ENCODE measurements at places on chromosomes 7 and 10.

GRCh38 chr10:35963685-35964084, 321.6 kb upstream of the FZD8 start:
- DNase-seq, result no peak

DNA sequence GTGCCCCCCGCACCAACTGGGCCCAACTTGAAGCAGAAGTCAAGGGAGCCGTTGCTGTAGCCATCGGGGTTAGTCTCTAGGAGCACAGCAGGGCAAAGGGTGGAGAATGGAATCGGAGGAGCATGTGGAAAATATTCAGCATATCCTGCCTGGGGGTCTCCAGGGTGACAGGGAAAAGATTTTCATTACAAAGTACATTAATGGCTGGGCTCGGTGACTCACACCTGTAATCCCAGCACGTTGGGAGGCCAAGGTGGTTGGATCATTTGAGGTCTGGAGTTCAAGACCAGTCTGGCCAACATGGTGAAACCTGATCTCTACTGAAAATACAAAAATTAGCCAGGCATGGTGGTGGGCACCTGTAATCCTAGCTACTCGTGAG, 53.8 kb upstream of the ABLIM1 start:
- DNase-seq, result no peak

DNA sequence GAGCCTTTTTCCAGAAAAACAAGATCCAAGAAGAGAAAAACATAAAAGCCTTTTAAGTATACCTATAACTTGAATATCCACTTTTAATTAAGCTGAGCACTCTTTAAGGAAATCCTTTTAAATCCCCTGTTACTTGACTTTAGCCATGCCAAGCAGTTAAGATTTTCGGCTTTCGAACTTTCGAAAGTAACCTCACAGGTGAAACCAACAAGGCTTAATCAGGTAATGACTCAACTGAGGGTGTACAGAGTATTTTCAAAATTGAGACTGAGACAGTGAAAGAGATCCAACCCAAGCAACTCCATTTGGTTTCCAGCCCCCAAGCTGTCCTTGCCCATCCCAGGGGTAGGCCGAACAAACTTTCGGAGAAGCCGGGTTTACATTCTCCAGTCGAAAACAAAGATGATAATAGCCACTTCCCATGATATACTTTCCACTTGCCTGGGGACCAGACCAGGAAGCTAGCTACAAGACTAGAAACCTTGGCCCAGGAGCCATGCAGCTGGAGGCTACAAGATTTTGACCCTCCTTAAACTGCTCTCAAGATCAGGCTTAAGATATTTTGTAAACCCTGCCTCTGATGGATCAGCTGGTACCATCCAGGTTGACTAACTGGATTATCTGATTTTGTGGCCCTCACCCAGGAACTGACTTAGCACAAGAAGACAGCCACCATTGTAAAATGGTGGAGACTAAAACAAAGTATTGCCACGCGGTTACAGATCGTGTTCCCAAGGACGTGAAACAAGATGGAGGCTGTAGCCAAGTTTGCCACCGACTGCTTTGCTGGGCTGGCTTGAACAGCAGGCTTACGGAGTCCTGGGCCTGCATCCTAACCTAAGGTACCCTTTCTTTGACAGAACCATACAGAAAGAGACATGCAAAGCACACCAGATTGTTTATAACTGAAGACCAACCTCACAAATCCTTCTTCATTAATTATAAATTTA, 32.3 kb downstream of the C1GALT1 start:
- DNase-seq, result no peak

DNA sequence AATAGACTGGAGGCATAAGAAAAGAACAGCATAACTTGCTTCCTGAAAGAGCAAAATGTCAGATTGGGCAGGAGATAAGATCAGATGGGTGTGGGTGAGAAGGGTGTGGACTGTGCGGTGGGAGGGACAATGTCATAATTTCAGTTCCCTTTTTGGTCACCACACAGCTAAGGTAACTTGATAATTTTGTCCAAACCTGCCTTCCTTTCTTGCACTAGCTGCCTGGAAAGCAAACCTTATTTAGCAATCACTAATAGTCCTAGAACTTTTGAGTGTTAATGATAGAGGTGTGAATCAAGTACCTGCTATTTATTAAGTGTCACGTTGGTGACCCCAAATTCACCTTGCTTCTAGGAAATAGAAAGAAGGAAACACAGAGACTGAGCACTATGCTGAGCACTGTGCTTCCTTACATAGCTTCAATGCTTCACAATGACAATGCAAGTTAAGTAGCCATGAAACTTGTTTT, 72.4 kb upstream of the SP4 start:
- DNase-seq, result no peak

- DNase-seq, result no peak
These were observed 63.2 kb downstream of the MKI67 start for GRCh38 chr10:128062881-128063563.

DNA sequence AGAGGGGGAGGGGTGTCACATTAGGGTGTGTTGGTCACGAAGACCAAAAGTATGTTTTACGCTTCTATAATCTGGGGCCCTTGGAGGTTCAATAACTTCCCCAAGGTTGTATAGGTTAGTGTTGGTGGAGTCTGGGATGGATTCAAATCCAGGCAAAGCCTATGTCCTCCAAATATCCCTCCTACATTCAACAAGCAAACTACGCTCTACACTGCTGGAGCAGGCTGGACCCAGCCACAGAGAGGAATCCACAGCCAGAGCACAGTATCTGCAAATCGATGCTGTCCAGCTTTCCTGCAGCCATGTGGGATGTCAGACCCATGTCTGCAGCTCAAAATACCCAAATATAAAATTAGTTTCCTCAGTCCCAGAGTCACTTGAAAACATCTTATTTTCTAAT, 198.0 kb downstream of the COBL start:
- no peak for DNase-seq

- DNase-seq, result no peak
These were observed 1.1 kb downstream of the PLEKHS1 start for GRCh38 chr10:113752553-113752952.

DNA sequence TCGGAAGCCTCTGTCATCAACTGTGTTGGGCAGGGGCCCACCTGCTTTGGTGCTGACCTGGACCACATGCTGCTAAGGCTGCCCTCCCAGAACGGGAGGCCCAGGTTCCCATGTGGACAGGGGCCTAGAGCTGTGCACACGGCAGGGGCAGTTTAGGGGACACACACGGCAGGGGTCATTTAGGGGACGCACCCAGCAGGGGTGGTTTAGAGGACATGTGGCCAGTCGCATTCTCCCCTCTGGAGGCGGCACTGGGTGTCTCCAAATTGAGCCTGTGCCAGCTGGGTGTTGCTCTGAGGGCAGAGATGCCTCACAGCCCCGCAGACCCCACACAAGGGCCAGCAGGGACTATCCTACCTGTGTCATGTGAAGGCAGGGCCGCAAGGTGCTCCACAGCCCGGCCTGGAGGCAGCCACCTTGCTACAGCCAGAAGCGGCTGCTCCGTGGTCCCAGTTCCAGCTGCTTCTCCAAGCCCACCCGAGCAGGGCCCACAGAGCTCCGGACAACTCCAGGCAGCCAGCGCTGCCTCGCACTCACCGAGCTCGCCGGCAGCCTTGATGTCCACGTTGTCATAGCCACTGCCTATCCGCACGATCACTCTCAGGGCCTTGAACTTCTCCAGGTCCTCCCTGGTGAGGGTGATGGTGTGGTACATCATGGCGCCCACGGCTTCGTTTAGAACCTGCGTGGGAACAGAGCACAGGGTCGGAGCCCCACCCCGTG, 60.7 kb downstream of the ZRANB1 start:
- no peak for DNase-seq

- DNase-seq, result no peak
These were observed 293.1 kb downstream of the ARHGAP12 start for GRCh38 chr10:31635415-31636065.

GRCh38 chr10:30056767-30057355, 2.5 kb downstream of the JCAD start:
- no peak for DNase-seq

DNA sequence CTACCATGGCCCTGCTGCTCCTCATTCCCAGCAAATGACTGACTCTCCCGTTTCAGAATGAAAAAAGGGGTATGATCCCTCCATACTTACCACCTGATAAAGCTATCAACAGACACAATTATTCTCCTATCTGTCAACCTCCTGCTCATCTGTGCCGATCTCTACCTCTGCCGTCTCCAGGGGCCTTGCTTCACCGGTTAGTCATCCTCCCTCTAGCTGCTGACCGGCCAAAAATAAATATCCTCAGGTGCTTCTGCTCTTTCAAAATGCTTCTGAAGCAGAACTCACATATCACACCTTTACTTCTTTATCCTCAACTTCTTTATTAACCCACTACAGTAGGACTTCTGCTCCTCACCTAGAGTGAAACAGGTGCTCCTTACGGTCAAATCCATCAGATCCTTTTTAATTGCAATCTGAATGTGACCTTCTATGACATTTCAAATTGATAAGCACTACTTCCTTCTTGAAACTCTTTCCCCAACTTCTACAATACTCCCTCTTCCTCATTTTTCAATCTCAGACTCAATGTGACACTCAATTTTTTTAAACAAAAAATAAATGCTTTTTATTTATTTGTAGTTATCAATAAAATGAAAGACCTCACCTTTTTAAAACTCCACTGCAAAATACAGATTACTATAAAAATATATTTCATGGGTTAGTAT, 63.2 kb downstream of the LMBR1 start:
- DNase-seq, result no peak

DNA sequence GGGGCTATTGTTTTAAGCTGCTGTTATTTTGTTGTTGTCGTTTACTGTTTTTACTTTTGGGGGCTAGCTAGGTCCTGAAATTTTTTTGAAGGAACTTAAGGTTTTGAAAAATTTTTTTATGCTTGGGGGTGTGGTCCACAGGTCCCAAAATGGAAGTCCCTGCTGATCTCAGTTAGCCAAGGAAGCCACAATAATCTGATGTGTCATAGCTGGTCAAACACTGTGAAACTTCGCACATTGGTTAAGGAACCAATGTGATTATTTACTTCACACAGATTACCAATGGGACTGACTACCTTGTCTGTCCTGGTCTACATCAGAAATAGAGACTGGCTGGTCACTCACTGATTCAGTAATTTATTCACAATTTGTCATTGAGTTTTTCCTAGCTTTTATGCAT, 29.5 kb upstream of the HYCC1 start:
- DNase-seq, result no peak

- DNase-seq, result no peak
These were observed 564.3 kb downstream of the GATA3 start for GRCh38 chr10:8618834-8619233.

DNA sequence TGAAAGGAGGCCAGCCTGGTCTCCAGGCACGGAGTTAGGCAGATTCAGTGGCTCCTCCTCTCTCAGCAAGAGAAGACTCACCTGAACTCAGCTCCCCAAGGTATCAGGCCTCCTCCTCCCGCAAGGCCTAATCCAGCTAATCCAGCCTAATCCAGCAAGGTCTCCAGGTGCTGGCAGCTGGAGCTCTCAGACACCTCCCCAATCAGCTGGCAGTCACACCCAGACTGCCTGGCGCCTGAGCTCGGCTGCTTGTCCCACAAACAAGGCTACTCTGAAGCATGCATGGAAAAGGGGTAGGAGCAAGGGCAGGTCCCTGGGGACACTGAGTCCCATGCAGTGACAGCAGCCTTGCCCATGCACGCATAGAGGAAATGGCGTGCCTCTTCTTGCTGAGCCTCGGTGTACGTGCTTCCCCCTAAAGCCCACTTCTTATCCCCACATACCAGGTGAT, 3.3 kb upstream of the OPN4 start:
- DNase-seq, result no peak

DNA sequence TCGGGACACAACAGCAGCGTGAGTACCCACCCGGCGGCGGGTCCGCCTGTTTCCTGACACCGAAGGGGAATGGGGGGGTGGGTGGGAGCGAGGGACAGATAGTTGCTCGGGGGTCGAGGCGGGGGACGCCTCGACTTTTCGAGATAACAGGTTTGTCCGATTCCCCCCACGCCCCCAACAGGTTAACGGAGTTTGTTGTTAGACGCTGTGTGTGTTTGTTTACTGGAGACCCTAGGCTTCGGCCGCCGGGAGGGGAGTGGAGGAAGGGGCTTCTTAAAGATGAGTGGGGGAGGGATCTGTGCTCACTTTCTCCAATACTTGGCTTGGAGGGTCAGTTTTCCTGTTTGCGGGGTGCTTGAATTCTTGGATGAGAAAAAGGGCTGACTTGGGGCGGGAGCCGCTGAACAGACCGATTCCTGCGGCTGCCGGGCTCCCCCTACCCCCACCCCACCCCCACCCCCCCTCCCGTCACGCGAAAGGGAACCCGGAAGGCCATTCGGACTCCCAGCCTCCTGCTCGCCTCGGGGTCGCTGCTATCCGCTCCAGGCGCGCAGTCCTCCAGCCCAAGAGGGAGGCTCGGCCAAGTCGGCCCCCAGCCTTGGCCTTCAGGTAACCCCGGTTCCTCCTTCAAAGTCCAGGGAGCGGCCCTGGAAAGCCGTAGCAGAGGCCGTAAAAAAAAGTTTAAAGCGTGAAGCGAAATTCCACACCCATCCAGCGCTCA, 1.0 kb downstream of the SORCS3 start:
- DNase-seq, result no peak

DNA sequence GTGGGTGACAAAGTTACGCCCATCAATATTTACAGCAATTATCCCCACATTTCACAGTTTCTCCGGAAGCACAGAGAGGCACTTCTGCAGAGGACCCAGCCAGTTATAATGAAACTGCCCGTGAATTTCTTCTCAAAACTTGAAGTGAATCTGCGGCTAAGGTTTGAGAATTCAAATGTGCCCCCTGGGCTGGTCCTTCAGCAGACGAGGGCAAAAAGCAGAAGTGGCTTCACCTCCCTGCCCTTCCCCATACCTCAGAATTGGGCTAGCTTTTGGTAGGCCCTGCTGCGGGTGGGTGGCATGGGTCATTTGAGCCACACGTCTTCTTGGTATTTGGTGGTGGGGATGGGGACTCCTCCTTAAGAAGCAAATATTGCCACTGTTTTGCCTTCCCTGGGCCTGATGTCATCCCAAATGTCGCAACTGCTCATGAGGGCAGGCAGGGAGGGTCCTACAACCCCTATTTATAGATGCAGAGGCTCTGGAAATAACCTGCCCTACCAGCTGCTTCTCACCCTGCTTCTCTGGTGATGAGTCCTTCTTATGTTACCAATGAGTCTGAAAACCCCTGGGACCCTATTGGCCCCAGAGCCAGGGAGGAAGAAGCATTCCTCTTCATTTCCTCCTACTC, 16.6 kb upstream of the WDFY4 start:
- DNase-seq, result no peak

DNA sequence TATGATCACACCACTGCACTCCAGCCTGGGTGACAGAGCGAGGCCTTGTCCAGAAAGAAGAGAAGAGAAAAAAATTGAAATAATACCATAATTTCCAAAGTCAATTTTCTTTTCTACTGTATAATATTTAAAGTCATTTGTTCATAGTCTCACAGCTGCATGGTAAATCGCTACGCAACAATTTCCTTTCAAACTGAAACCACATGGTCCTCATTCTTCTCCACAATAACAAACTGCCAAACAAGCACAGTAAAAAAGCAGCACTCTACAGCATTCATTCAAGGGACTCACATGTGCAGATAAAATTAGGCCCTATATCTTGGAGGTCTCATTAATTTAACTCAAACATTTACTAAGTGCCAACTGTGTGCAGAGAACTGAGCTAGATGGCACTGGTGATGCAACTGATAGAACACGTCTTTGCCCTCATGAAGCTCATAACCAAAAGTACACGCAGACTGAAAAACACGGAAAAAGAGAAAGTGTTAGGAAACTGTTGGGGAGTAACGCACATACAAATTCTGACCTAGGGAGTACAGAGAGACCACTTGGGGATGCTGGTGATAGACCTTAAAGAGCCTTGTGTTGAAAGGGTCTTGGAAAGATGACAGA, 68.4 kb upstream of the SRRM3 start:
- no peak for DNase-seq

- DNase-seq, result no peak
These were observed 23.3 kb upstream of the SMARCD3 start for GRCh38 chr7:151271699-151272355.

Data from HFF-Myc (cell line).